Sciatic nerve (tissue), 2 donors: ENCODE measurements at places on chromosomes 7 and 10. TPM values are rescaled to one million over a fixed set of nuclear protein-coding genes. Genes with fewer than 3 reads are reported as not detected.

PLCE1 gene
- total RNA-seq, result 16.9 TPM

ARMC10 gene
- 34.4 TPM for total RNA-seq

- no peak for DNase-seq
Observed at GRCh38 chr10:107540981-107541380, 376.5 kb upstream of the SORCS1 start.

DNA sequence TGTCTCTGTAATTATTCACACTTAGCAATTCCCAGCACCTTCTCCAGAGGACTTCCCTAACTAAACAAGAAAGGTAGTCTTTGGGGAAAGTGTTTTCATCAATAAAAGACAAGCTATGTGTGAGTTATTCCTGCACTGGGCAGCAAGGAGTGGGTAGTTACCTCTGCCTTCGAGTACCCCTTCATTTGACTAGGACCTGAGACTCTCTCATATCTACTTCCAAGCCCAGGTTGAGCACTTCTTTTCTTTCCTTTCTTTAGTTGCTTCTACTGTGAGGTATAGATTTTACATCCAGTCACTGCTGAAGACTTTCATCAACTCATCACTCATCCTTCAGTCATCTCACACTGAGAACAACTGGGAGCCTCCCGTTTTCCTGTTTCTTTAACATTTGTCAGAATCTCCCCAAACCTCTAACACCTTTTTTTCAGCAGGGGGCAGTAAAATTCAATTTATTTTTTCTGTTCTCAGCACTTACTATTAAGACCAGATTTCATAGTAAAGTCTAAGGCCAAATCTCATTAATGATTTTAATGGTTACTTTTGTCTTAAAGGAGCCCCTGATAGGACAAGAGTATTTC lies 80.1 kb upstream of the PRSS1 start:
- no peak for DNase-seq

- DNase-seq, result no peak
Observed at GRCh38 chr7:113159746-113160339, 41.5 kb upstream of the SMIM30 start.

- DNase-seq, result peak; percentile 89
Observed at GRCh38 chr10:72009425-72010081, 45.4 kb downstream of the CHST3 start.

DNA sequence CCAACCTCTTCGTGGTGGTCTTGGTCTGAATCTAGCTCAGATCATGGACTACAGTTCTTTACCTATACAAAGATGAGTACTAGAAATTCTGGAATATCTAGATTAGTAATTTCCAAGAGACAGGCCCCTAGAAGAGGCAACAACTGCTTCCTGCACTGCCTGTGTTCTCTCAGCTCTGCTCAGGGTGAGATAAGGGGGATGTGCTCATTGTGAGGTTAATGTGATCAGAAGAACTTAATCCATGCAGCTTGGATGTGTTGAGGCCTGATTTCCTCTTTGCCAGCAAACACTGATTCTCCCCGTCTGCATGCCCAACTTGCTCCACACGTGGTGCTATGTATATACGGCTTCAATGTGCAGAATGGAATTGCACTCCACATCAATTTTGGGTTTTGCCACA lies 268.0 kb downstream of the PHTF2 start:
- DNase-seq, result no peak

GRCh38 chr7:88020953-88021665 lies 87.1 kb downstream of the ADAM22 start:
- no peak for DNase-seq

DNA sequence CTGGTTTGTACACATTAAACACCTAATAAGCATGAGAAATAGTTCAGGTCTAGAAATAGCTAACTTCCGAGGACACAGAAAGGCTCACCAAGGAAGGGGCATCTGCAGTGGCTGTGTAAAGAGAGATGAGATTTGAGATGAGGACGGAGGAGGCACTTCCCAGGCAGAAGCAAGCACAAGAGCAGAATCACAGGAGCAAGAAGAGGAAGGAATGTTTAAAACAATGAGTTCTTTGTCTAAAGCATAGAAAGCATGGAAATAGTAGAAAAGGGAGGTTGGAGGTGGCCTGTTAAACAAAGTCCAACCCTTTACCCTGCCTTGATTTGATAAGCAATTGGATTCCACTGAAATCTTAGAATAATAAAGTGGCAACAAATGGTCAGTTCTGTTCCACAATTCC lies 11.6 kb upstream of the PON3 start:
- no peak for DNase-seq
